ENCODE measurements at places on chromosomes 5 and 9.

DNA sequence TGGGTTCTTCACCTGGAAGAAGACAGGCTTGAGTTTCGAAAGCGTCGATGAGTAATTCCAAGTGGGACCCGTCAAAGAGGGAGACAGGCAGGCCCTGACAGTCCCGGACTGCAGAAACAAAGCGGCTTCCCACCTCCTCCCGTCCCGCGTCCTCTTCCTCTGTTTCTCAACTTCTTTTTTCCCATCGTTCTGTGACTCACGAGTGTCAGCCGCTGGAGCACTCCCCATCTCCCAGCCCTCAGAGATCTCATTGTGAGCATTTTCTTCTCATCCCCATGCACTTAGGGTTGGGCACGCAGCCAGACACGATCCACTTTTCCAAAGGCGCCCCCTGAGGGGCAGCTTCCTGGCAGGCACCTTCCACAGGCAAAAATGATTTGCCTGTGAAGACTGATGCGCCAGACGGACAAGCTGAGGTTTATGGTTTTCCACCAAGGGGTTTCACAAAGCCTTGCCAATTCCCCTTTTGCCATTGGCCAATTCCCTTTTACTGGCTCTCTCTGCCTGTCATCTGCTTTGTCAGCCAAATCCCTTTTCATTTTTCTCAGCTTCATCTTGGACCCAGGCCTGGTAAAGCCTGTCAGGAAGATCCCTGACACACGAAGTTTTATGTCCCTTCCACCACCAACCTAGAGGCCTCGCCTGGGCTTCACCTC, 86.5 kb upstream of the ANKRD55 start:
- DNase-seq: no peak

- DNase-seq: no peak
These were observed 1.6 kb downstream of the FBLL1 start for GRCh38 chr5:168530621-168531150.

- DNase-seq: no peak
These were observed 210.3 kb downstream of the SYK start for GRCh38 chr9:91011891-91012290.

DNA sequence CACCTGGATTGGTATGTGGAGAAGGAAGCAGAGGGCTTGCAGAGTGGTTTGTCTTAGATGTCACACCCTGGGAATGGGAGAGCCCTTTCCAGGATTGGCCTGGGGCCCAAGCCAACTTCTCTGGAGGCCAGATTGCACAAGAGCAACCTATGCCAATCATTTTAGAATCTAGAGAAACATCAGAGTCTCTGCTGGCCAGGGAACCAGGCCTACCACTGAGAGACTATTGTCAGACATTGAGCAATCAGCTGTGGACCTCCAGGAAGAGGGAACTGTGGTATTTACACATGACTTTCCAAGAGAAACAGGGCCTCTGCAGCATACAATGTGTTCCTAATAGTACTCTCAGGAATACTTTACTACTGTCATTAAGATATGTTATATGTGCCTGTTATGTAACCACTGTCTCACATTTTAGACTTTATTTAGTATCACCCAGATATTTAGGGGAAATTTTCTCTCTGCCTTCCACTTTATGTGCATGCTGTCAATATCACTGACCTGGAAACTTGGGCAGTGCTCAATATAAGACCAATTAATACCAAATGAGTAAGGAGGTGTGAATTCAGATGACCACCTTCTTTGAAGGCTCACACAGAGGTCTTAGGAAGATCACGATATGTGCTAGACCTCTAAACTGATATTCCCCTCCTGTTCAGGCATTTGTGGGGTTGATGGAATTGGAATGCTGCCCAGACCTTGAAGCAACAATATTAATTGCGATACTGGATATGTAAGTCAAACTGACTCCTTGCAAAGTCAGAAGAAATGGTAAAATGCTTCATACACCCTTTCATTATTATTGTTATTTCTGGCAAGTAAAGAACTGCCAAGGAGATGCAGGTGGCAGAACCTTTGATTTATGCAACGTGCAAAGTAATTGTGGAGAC, 20.5 kb upstream of the CCL28 start:
- no peak for DNase-seq

Measured in NCI-H2171 treated with DMSO at 0.1 percent for 48 hours (cell line).